ENCODE measurements at places on chromosomes 5 and 9.

GRCh38 chr5:132778129-132778528 lies 1.1 kb upstream of the SEPTIN8 start:
- DNase-seq = no peak

DNA sequence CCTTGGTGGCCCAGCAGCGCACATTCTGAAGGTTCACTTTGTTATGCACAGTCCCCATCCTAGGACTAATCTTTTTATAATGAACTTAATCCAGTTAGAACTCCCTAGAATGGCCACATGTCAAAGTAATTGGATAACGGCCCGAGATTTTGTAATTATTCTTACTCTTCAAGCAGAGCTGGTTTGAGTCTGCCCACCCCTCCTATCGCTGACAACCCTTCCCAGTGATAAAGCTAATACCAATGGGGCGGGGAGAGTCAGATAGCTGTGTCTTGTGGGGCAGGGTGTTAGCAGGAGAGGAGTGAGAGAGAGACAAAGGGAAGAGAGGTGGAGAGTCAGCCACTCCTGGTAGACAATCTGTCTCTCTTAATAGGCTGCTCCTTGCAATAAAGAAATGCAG lies 356.9 kb downstream of the SLIT3 start:
- DNase-seq = peak; percentile 60

DNA sequence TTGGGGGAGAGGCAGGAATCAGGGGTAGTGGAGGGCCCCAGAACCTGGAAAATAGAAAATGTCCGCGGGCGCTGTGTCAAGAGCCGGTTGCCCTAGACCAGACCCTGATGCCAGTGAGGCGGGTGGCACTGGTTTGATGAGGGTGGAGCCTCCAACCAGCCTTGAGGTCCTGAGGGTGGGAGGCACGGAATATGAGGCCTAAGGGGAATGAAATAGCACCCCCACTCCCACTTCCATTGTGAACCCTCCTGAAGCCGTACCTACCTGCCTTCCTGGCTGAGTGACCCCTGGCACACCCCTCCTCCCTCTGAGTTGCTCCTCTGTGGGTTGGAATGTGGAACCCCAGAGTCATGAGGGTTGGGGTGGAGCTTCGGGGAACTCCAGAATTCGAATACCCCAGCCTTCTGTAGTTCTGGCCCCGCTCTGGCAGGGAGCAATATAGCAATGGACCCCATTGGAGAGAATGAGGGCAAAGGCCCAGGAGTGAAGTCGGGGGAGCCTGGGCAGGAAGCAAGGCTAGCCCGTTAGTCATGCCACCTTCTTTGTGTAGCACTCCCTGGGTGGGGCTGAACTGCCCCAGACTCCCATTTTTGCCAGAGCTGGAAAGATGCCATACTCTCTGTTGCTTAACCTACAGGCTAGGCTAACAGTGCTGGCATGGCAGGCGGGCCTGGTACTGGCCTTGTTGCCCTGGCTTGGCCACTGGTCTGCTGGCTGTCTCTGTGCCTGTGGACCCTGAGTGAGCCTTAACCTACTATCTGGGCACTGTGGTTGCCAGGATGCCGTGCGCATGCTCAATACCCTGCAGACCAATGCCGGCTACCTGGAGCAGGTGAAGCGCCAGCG lies 1.0 kb downstream of the FPGS start:
- DNase-seq = peak; percentile 73

GRCh38 chr9:130912932-130913598 lies 16.5 kb upstream of the QRFP start:
- DNase-seq = no peak

DNA sequence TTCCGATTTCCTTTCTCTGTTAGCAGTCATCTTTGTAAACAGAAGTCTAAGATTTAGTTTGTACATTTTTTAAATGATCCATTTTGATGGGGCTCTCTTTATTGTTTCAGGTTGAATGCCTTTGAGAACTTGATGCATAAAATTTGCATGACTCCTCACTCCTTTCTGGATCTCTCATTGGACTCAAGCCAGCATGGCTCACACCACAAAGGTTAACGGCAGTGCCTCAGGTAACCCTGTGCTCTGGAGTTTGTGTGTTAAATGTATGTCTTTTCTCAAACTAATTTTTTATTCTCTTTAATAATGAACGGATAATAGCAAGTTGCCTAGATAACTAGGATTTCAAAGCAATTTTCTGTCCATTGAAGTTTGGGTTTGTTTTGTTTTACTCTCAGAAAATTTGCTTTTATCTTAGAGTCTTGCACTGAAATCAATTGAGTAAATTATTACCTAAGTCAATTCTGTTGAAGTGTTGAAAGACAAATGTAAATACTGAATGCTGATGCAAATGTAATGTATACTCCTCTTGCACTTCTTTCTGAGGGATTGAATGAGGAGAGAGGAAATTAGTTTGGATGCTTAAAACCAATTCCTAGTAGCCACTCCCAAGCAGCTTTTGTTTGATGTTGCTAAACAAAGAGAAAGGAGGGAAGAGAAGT lies 164.6 kb upstream of the DMRT1 start:
- no peak for DNase-seq

- DNase-seq = no peak
Measured at GRCh38 chr5:1776831-1777230, 22.8 kb downstream of the MRPL36 start.

GRCh38 chr9:2638871-2639673 lies 17.5 kb downstream of the VLDLR start:
- no peak for DNase-seq

GRCh38 chr9:70533492-70533891 lies 119.0 kb upstream of the KLF9 start:
- no peak for DNase-seq

- DNase-seq = no peak
Measured at GRCh38 chr5:137279521-137280231, 219.4 kb downstream of the SPOCK1 start.

DNA sequence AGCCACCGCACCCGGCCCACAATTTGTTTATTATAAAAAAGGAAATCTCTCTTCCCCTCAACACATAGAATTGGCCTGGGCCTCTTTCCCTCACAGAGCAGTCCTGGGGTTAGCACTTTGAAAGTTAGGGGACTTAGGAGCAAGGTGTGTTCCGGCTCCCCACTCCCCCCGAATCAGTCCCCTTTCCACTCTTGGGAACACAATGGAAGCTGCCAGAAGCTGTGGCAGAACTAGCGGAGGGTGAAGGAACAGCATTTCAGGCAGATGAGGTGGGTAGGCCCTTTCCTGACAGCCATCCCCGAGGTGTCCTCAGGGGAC lies 16.4 kb upstream of the C5orf47 start:
- no peak for DNase-seq

DNA sequence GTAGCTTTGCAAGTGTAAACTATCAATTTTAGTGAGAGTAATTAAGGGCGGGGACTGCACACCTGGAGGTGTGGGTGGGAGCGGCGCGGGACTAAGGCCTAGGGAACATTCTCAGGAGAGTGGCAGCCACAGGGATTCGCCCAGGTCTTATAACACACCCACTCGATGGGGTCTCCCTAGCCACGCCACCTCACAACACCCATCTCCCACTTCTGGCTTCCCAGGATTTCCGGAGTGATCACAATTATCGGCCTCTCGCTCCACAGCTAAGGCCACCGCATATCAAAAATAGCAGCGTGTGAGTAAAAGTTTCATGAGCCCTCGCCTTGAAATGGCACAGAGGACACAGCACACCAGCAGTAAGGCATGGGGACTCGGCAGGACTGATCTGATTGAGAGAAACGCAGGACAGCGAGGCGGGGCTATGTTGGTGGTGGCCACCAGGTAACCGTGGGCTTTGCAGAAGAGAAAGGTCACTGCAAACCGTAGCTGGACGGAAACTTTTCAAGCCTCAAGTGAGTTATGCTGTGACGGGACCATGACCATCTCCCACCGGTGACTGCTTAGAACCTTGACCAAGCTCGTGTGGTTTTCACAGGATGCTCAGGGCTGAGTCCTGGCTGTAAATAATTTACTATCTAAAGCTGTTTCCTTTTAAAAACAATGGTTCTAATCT lies 1.1 kb upstream of the LPAR1 start:
- DNase-seq = peak; percentile 4

DNA sequence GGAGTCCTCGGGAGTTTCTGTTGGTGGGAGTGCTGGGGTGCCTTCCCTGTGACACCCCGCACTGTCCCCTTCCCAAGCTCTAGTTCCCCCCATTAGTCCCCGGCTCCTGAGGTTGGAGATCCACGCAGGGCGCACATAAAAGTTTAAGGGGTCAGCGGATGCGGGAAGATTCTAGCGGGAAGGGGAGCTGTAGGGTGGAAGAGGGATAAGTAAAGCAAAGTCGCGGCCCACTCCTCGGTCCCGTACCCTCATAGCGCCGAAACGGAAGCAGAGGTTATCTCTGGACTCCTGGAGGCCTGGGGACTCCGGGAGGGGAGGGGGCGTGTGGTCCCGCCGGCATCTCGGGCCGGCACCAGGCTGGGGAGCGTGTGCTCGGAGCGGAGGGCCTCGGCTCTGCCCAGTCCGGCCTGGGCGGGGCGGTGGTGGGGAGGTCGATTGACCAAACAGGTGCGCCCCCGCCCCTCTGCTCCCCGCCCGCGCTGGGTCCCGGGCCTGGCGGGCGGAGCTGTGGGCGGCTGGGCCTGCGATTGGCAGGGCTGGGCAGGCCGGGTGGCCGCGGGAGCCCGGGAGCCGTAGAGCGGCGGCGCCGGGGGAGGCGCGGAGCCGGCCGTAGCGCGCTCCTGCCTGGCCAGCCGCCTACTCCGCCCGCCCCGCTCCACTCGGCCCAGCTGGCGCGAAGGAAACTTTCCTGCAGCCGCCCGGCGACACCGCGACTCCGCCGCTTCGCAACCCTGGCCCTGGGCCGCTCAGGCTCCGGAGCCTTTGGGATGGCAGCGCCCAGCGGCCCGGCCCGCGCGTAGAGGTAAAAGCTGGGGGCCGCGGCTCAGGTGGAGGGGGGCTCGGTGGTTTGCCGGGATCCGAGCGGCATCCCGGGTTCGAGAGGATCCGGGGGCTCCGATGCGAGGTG lies 52.2 kb upstream of the DAB2IP start:
- DNase-seq = peak; percentile 9

DNA sequence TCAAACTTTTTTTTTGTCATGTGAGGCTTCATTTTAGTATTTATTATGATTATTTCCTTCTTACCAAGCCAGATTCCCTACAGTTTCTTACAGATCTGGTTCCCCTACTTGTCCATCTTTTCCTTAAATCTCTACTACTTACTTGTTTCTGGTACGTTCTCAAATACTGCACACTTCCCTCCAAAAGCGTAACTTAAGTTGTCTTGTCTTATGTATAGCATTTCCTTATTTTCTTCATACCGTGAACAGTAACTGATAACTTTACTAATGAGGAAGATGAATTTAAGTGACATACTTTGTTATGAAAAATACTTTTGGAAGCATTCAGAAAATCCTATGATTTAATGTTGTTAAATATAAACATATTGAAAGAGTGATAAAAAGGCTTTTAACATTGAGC lies 67.3 kb downstream of the PARP8 start:
- DNase-seq = no peak

- DNase-seq = no peak
Measured at GRCh38 chr5:83946516-83946915, 225.9 kb upstream of the HAPLN1 start.

DNA sequence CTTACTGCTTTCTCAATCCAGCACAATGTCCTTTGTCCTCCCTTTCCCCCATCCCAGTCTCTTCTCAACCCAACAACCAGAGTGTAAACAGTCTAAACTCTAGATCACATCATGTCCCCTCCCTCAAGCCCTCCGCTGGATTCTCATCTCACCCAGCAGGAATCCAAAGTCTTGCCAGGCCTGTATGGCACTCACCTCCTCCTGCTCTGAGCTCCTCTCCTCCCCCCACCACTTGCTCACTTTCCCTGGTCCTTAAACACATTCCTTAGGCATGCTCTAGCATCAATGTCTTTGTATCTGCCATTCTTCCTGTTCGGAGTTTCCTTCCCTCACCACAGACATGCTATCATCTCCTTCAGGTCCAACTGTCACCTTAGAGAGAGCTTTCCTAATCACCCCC lies 78.8 kb downstream of the NIPSNAP3B start:
- DNase-seq = no peak

GRCh38 chr9:72424131-72424530 lies 59.1 kb upstream of the ZFAND5 start:
- DNase-seq = peak; percentile 12

DNA sequence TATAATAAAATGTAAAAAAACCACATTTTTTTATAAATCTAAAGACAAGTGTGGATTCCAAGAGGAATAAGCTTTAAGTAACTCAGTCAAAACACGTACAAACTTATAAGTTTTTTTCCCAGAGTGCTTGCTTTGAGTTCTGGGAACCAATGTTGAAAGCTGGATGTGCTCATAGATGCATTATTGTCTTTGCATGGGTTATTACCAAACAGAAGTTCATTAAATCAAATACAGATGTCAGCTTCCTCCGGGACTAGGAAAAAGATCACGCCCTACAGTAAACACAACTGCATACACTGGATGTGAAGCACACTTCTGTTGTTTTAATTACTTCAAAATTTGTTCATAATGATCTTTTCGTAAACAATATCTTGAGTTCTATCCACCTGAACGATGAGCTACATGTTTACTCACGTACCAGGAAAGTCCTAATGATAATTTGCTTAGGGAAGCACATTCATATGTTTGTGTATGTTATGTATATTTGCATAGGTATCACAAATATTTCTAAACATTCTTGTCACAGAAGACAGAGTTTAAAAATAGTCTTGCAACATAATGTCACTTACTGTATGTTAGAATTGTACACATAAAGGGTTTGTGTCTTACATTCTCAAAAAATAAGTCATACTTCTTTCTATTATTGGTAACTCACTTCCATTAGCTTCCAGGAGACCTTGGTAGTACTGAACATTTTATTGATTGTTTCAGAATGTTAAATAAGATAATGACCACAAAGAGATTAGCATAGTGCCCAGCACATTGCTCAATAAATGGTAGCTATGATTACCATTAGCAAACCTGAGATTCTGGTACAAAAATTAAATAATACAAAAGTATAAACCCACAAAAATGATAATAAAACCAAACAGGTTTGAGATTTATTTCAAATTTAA lies 427.4 kb downstream of the CETN3 start:
- DNase-seq = no peak

GRCh38 chr9:128159522-128159783 lies 612 bp upstream of the BBLN start:
- DNase-seq = peak; percentile 73

DNA sequence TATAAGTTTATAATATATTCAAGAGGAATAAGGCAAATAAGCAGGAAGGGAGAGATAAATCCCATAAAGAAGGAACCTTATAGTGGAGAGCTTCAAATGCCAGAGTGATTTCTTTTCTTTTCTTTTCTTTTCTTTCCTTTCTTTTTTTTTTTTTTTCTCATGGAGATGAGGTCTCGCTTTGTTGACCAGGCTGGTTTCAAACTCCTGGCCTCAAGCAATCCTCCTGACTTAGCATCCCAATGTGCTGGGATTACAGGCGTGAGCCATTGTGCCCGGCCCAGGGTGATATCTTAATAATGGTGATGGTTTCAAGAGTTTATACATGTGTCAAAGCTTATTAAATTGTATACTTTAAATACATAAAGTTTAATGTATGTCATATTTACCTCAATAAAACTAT lies 19.6 kb upstream of the FOCAD start:
- DNase-seq = no peak

- DNase-seq = no peak
Measured at GRCh38 chr5:119322948-119323537, 32.8 kb upstream of the TNFAIP8 start.

GRCh38 chr9:125238915-125239446 lies 2.2 kb downstream of the HSPA5 start:
- DNase-seq = no peak

- no peak for DNase-seq
Measured at GRCh38 chr5:2906302-2907090, 155.0 kb upstream of the IRX2 start.

Data from hematopoietic multipotent progenitor cell treated with erythropoietin and hydrocortisone succinate and interleukin-3 and kit ligand, for 6 days (in vitro differentiated cells).